ENCODE measurements at places on chromosomes 5 and 9. TPM values are rescaled to one million over a fixed set of nuclear protein-coding genes. Genes with fewer than 3 reads are reported as not detected.

GRCh38 chr5:73120222-73121118, at the start of gene TMEM171:
Gene TMEM171 (plus strand): TSS chr5:73120575. CDS start chr5:73123374, 2,799 bp downstream.
- no peak for DNase-seq

DNA sequence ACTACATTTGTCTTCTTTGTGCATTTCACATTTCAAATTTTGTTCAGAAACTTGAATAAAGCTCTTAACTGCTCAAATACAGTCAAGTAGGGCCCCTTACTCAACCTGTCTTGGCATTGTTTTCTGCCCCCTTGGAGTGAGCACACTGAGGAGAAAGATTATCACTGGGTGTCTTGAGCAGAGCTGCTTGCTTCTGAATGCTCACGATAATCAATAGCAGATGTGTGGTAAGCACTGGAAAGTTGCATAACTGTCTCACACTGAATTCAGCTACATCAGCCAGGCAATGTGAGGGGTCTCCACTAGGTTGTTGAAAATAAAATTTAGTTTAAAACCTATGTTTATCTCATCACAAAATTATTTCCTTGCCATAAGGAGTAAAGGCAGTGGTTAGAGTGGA, 7.8 kb upstream of the TNFAIP8 start:
- DNase-seq = no peak

- no peak for DNase-seq
These were observed 21.3 kb downstream of the NREP start for GRCh38 chr5:111735583-111736270.

DNA sequence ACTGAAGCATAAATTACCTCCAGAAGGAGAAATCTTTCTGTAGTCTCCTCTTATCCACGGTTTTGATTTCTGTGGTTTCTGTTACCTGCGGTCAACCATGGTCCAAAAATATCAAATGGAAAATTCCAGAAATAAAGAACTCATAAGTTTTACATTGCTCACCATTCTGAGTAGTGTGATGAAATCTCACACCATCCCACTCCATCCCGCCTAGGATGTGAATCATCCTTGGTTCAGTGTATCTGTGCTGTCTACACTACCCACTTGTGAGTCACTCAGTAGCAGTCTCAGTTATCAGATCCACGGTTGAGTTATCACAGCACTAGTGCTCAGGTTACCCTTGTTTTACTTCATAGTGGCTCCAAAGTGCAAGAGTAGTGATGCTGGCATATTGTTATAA, 371.2 kb downstream of the NFIB start:
- no peak for DNase-seq

DNA sequence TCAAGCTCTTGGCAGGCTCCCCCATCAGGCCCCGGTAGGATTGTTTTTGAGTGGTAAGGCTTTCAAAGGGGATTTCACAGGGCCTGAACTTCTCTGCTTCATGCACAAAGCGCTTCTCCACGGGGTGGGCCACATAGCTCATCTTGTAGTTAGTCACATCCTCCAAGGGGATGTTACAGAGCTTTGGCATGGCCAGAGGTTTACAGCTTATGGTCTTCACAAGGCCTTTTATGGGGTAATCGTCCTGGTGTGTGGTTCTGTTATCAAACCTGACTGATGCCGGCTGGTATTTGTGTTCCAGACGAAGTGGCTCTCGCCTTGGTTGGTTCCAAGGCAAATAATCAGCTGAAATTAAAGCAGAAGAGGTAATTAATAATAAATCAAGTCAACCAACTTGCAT, 104.3 kb downstream of the SAXO1 start:
- no peak for DNase-seq

GRCh38 chr9:86994231-86994630, 46.9 kb upstream of the GAS1 start:
- no peak for DNase-seq

DNA sequence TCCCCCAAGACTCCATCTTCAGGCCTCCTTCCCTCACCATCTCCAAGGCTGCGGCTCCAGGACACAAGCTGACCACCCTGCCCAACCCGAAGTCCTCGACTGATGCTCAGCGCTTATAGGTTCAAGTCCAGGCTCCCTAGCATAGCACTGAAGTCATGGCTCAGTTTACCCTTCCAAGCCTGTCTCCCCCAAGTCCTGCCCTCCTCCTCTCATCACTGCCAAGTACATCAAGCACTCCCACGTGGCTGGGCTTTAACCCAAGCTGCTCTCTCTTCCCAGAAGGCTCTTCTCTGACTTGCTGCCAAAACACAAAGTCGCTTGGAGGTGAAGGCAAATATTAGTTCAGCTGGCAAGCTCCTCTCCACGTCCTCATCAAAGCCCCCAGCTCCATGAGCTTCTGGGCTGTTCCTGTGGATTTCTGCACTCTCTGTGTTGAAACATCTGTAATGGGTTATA, 22.1 kb upstream of the MARCHF6 start:
- DNase-seq = no peak

GRCh38 chr9:127045148-127045547, 77.3 kb downstream of the ANGPTL2 start:
- no peak for DNase-seq

Gene BSPRY
- total RNA-seq = 1.2 TPM

Gene ASPN
- 298 TPM for total RNA-seq

Gene SCGB3A2
- total RNA-seq = not detected

Data from urinary bladder (tissue), 4 donors.